ENCODE measurements at places on chromosomes 2 and 18.

DNA sequence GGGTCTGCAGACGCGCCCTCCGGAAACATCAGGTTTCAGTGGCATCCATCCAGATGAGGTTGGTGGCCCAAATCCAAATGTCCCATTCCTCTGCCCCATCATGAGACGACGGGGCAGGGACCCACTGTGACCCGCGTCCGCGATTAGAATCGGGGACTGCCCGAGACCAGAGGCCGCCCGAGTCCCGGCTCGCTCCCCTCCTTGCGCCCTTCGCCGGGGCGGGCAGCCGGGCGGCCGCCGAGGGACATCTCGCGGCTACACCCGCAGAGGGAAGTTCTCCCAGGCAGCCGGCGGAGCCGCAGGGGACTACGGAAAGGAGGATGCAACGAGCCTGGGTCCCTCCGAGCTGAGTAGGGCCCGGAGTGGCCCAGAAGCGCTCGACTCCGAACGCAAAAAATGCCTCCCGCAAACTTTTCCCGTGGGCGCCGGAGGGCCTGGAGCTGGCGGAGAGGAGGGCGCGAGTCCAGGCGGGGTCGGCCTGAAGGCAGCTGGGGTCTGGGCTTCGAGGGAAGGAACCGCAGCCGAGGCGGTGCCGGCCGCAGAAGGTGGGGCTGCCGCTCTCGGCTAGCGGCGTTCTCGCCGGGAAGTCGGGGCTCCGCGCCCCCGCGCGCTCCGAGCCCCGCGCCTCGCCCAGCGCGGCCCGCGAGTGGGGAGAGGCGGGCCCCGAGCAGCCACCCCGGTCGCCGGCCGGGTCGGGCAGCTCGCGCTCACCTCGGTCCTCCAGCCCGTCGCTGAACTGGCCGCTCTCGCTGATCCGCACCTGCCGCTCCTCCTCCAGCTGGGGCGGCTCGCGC lies 580 bp downstream of the TMEM163 start:
- no peak for DNase-seq

GRCh38 chr2:218996937-218997336 lies 3.7 kb upstream of the CRYBA2 start:
- no peak for DNase-seq

DNA sequence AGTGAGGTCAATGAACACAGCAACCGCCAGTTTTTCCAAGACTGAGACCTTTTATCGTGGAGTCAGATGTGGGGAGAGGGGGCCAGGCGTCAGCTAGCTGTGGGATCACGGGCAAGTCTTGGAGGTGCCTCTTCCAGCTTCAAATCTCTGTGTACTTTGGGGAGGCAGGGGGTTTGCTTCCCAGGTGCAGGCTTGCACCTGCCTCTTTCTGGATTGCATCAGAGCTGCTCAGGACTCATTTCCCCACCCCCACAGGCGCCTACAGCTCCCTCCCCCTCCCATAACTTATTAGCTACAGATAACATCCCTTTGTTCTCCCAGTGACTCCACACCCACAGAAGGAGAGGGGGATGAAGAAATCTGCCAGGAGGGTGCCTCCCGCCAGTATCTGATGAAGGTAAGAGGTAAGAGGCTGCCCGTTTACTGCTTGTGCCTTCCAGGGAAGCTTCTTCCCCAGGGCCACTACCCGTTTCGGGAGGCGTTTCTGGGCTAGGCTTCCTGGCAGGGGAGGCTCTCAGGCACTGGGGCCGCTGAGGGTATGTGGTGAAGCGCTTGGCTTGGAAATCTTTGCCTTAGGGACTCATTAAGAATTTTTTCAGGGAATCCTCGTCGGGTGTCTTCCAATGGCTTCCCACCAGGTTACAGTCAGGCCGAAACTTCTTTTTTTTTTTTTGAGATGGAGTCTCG lies 18.8 kb upstream of the MRPL33 start:
- no peak for DNase-seq

DNA sequence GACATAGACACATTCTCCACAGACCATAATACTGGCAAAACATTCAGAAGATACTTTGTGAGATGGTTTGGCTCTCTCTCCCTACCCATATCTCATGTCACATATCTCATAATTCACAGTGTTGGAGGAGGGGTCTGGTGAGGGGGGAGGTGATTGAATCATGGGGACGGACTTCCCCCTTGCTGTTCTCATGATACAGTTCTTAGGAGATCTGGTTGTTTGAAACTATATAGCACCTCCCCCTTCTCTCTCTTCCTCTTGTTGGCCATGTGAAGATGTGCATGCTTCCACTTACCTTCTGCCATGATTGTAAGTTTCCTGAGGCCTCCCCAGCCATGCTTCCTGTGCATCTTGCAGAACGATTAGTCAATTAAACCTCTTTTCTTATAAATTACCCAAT lies 61.1 kb downstream of the HK2 start:
- no peak for DNase-seq

DNA sequence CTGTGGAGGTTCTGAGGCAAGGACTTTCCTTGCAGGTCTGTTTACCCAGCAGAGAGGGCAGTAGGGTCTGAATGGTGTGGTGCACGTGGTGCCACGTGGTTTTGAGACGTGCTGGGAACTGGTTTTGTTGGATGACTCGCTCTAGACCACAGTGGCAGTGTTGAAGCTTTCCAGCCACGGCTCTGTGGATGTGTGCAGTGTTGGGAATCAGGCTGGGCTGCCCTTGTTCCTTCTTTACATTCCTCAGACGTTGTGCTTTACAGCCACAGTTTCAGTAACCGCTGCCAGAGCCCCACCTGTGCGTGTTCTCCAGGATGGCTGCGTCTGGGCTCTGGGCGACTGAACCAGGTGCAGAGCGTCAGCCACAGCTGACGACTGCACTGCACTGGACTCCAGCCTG lies 8.2 kb downstream of the CTDP1 start:
- no peak for DNase-seq

DNA sequence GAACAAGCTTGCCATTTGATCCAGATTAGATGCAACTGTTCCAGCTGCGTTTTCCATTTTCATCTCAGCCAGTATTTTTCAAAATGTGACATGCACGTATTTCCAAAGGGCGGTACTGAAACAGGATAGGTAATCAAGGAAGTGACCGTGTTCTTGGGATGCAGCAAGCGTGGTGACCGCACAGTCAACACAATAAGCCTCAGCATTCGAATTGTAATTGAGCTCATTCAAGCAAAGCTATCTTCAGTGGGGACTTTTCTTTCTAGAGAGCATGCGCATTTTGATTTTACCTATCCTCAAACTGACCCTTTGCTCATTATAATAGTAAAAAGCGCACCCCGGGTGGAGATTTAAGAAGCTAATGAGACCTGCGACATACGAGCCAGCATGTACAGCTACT lies 3.4 kb upstream of the ALPP start:
- DNase-seq, result no peak

GRCh38 chr2:7007488-7007845 lies 90.3 kb downstream of the RNF144A start:
- no peak for DNase-seq

DNA sequence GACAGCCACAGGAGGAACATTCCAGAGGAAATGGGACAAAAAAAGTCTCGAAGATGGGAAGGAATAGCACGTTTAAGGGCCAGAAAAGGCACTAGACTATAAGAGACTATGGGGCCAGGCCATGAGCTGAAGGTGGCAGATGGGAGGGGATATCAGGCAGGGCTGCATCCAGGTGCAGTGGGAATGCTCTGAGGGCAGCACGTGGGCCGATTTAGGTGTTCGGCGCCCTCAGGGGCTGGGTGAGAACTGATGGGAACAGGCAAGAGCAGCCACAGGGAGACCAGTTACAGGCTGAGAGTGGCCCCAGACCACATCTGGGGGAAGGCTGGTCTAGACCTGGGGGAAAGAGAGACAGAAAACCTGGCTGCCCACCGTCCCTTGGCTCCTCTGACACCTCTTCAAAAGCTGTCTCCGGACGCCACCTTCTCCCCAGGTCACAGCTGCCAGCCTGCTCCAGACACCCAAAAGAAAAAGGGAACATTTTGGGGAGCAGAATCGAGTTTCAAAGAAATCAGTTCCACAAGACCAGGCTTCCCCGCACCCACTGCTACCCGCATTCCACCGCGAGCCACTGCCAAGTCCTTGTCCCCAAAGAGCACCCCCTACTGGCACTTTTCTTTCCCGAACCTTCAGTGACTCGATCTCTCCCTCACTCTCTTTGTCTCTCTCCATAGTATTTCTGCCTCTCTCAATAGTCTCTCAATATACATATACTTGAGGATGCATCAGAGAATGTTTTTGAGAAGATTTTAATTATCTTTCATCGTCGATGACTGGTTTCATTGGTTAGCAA lies 190.1 kb upstream of the AGAP1 start:
- no peak for DNase-seq

GRCh38 chr18:63051928-63052327 lies 267.6 kb downstream of the BCL2 start:
- no peak for DNase-seq

DNA sequence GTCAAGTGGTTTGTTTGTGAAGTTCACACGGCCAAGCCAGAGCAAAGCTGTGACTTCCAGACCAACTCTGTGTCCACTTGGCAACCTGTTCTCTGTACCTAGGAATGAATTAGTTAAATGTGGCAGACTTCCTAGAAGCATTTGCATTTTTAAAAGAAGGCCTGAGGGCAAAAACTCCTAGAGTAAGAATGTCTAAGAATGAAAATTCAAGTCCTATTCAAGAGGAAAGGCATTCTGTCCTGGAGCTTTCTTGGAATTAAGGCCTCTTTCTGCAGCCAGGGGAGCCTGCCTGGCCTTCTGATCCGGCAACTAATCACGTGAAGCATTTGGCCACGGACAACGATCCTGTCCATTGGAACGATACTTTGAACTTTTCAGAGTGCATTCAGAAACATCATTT lies 155.0 kb downstream of the SETBP1 start:
- DNase-seq, result no peak

- no peak for DNase-seq
Measured at GRCh38 chr18:26745288-26746181, 120.0 kb downstream of the AQP4 start.

DNA sequence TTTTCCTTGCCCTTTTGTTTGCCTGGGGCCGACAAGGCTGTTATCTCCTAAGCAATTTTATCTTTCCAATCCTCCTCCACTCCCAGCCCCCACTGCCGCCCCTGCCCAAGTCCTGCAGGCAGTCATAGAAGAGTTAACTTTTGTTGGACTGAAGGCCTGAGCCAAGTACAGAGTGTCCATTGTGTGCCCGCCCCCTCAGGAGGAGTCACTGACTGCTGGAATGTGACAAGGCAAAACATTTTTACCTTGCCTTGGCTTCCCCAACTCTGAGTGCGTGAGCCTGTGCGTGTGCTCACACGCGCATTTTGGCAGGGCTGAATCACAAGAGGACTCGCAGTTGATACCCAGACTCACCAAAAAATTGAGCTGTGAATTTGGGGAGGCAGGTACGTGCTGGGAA lies 16.2 kb downstream of the SETBP1 start:
- no peak for DNase-seq

GRCh38 chr2:191661097-191661924 lies 16.6 kb upstream of the NABP1 start:
- DNase-seq, result no peak

GRCh38 chr2:220437938-220438337 lies 810.5 kb downstream of the SLC4A3 start:
- DNase-seq, result no peak

DNA sequence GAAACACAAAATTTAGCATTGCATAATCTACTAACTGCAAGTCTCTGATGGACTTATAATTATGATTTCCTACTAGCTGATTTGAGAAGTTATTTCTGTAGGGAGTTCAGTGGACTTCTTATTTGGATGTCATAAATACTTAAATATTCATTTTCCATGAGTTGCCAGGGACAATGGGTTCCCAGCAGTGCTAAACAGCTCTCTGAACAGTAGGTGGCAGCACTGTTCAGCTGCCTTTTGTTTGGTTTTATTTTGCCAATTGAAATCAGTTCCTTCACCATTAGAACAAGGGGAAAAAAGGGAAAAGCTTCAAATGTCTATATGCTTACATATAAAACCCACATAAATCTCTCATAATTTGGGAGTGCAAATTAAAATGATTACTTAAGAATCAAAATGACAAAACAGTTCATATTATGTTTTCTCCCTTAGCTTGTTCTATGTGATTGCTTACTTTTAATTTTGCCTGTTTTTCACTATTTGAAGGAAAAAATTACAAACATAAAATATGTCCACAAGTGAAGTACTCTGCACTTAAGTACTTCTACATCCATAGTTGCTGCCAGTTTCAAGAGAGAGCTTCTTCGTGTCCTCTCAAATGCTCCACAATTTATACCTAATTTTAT lies 898.9 kb downstream of the CPS1 start:
- no peak for DNase-seq

- DNase-seq, result no peak
Measured at GRCh38 chr2:116467243-116467642, 1347.2 kb upstream of the DDX18 start.

DNA sequence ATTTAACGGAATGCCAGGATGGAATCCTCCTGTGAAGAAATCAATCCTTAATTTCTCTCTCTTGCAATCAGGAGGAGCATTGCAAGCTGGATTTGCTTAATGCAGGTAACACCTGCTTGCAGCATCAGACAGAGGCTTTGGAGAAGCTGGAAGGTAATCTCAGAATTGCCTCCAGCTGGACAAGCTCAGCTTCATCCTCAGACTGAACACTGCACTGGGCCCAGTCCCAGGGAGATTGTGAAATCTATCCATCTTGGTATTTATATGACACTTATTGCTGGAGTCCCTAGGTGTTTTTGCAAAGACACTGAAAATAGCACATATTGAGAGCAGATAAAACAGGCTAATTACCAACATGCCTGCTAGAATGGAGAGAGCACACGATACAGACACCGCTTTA lies 179.4 kb upstream of the SESTD1 start:
- no peak for DNase-seq

- DNase-seq, result no peak
Measured at GRCh38 chr2:152247337-152247695, 71.8 kb upstream of the STAM2 start.

DNA sequence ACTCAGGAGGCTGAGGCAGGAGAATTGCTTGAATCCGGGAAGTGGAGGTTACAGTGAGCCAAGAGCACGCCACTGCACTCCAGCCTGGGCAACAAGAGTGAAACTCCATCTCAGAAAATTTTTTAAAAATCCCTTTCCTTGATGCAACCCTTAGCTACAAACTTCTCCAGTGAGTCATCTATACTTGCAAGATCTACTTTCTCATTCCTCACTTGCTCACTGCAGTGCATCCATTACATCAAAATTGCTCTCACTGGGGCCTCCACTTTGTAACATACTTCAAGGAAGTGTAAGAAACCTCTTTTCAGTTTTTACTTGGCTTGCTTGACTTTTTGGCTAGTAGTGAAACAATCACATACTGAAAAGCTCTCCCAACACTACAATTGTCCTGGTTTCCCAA lies 65.3 kb downstream of the REEP1 start:
- DNase-seq, result no peak

GRCh38 chr18:9362869-9363268 lies 28.3 kb downstream of the TWSG1 start:
- DNase-seq, result no peak

DNA sequence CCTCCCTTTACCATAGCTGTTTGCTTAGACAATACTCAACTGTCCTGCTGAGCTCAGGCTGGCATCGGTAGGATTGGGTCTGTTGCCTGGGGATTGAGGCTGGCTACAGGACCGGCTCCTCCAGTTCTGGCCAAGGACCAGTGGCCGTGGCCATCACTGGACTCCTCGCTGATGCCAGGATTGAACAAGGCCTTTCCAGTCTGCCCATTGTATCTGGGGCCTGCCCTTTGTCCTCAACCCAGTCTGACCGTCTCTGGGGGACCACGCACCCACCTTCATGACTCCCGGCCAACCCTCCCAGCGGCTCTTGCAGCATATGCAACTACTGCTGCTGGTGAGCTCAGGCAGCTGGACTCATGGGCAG lies 28.7 kb downstream of the SH2D6 start:
- no peak for DNase-seq

Data from AG04450 (cell line).